ENCODE measurements at places on chromosomes 12 and 14.

DNA sequence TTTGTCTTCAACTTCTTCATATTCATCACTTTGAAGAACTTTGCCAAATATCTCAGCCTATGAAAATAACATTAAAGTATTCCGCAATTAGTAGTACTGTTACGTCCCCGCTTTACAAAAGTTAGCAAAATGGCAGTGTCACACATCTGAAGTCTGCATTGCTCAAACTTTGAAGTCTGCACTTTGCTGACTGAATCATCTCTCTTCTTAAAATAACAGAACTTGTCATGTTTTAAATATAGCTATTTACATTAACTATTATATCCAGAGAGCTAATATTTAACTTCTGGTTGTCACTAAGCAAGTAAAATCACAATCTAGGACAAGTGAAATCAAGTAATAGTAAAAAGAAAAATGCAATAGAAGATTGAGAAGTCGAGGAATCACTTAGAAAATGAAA lies 34.5 kb downstream of the IPO8 start:
- DNase-seq = no peak

DNA sequence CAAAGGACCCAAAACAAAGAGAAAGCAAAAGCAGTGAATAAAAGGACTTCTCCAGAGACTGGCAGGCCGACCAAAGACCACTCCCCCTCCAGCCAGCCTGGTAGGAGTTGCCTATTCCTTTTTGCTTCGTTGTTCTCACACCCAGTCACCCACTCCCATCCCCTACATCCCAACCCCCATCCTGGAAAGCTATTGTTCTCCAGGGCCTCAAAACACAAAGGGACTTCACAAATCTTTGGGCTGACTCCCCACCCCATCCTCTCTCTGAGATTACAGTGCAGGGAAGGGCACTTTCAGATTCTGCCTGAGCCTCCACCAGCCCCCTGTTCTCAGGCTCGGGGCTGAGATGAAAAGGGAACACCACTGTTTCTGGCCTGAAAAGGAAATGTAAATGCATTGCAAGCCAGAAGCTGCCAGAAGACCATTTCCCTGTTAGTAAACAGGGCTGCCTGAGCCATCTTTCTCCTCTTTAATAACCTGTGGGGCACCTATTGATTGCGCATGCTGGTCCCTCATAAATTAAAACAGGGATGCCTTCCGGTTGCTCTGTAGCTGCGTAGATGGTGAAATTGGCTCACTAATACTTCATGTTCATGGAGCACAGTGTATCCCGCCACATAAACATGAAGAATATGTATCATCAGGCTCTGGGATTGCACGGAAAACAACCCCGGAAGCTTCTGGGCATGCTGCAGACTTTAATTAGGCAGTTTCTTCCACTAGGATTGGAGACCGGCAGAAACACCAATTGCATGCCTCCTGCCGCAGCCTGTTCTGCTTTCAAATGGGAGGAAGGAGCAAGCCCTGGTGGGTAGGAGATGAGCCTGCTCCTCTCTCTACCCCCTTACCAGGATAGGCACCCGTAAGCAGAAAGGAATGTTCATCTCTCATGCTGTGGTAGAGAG lies 130.3 kb upstream of the FUT8 start:
- no peak for DNase-seq

- DNase-seq = no peak
These were observed 99.7 kb downstream of the FGD4 start for GRCh38 chr12:32499048-32499447.

DNA sequence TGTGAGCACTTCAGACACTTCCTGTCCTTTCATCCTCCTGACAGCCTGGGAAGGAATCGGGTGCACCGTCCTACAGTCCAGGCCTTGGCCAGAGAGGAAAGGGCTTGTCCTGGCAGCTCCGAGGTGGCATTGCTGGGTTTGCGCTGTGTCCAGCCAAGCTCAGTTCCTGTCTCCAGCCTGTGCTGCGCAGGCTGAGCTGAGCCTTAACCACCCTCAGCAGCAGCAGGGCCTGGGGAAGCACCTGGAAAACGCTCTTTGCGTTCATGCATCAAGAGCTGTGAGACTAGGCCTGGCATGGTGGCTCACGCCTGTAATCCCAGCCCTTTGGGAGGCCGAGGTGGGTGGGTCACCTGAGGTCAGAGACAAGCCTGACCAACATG lies 33.7 kb upstream of the EML1 start:
- no peak for DNase-seq

DNA sequence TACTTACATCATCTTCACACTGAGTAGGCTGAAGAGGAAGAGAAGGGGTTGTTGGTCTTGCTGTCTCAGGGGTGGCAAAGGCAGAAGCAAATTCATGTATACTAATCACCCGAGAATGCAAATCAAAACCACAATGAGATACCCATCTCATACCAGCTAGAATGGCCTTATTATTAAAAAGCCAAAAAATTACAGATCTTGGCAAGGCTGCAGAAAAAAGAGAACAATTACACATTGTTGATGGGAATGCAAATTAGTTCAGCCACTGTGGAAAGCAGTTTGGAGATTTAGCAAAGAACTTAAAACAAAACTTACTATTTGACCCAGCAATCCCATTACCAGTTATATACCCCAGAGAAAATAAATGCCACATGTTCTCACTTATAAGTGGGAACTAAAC lies 154.9 kb downstream of the SEC23A start:
- DNase-seq = no peak

GRCh38 chr14:90345239-90345557 lies 13.5 kb upstream of the NRDE2 start:
- no peak for DNase-seq
